ENCODE measurements at places on chromosomes 11 and 22.

DNA sequence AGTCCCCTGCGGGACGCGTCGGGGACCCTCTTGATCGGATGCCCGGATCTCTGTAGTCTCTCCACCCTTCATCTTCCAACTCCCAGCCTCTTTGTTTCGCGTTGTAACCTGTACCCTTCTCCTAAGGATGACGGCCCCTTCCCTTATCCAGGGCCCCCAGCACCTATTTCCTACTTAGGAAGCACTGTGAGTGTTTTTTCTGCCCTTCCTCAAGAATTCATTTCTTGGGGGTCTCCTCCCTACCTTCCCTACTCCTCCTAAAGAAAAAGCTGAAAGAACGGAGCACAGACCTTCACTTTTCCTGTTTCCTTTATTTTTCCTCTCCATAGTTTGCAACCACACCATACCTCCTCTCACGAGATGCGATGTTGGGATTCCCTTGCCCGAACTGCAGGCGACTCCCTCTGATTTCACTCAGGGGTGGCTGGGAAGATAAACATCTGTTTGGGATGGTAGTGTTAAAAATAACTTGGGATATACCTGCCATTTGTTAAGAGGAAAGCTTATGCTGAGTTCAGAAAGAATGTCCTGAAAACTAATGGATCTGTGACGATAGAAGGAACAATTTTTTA lies 593 bp downstream of the FAM118B start:
- H3K27ac ChIP-seq, result no peak overlapping the region
- DNase-seq, result no peak
- peak overlapping the region; percentile 91 for H3K4me3 ChIP-seq
- H3K4me1 ChIP-seq, result peaks cover 5% of the 10 kb centered on the region
- no peaks in the 10 kb centered on the region for H3K27me3 ChIP-seq
- peaks cover 8% of the 10 kb centered on the region for H3K36me3 ChIP-seq

- no peak overlapping the region for H3K27ac ChIP-seq
- H3K27me3 ChIP-seq, result no peaks in the 10 kb centered on the region
- no peaks in the 10 kb centered on the region for H3K36me3 ChIP-seq
- H3K4me3 ChIP-seq, result no peak overlapping the region
- no peaks in the 10 kb centered on the region for H3K4me1 ChIP-seq
These were observed 168.8 kb upstream of the ISX start for GRCh38 chr22:34897126-34897525.

GRCh38 chr11:119103793-119104192 lies 2.1 kb upstream of the DPAGT1 start:
- H3K27me3 ChIP-seq, result peaks cover 5% of the 10 kb centered on the region
- no peak for DNase-seq
- H3K36me3 ChIP-seq, result peaks cover 2% of the 10 kb centered on the region
- H3K4me1 ChIP-seq, result peaks cover 18% of the 10 kb centered on the region
- no peak overlapping the region for H3K27ac ChIP-seq

DNA sequence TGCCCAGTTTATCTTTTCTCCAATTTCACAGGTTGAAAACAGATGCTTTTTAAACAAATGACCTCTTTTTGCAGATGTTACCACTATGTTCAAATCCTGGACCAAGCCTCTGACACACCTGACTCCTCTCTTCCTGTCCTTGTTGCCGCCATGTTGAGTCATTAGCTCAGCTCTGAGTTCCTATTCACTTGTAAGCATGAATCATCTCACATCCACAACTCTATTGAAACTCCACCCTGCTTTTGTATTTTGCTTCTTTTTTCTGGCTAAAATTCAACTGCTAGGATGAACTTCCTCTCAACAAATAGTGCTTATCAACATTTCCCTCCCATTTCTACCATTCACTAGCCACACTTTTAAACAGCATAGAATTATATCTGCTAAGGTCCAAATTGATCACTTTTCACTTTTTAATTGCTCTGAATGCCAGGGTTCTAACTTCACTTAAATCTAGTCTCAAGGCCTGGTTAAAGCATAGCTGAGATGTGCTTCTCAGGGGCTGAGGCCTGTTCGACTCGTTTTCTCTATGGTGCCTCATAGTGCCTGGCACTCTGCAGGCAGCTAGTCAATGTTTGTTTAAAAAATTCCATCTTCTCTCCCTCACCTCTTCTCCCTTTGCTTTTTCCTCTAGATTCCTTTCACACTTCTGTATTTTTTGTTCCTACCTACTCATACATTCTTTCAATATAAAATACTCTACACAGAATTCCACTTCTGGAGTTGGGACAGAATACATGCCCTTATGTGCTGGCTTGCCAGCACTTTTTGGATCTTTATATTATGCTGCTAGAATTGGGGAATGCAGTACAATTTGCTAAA lies 3.9 kb downstream of the JOSD1 start:
- no peaks in the 10 kb centered on the region for H3K27me3 ChIP-seq
- H3K4me1 ChIP-seq, result peaks cover 11% of the 10 kb centered on the region
- peak overlapping the region; percentile 11 for H3K4me3 ChIP-seq

DNA sequence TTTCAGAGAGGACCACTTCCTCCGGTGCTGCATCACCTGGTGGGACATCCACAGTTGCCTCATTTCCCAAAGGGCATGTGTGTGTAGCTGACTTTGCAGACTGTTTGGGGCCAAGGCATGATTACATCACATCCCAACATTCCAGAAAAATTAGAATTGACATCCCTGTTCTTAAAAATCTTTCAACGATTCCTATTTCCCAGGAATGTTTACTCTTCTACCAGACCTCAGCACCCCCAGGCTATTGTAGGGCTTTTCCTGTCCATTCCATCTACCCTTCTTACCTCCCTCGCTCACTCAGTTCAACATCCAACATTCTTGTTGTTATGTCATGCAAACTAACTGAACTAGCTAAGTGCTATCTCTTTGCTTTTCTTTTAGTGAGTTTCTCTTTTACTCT lies 37.3 kb downstream of the PIWIL4 start:
- no peak overlapping the region for H3K27ac ChIP-seq
- no peaks in the 10 kb centered on the region for H3K27me3 ChIP-seq
- H3K36me3 ChIP-seq, result no peaks in the 10 kb centered on the region
- no peaks in the 10 kb centered on the region for H3K4me1 ChIP-seq

DNA sequence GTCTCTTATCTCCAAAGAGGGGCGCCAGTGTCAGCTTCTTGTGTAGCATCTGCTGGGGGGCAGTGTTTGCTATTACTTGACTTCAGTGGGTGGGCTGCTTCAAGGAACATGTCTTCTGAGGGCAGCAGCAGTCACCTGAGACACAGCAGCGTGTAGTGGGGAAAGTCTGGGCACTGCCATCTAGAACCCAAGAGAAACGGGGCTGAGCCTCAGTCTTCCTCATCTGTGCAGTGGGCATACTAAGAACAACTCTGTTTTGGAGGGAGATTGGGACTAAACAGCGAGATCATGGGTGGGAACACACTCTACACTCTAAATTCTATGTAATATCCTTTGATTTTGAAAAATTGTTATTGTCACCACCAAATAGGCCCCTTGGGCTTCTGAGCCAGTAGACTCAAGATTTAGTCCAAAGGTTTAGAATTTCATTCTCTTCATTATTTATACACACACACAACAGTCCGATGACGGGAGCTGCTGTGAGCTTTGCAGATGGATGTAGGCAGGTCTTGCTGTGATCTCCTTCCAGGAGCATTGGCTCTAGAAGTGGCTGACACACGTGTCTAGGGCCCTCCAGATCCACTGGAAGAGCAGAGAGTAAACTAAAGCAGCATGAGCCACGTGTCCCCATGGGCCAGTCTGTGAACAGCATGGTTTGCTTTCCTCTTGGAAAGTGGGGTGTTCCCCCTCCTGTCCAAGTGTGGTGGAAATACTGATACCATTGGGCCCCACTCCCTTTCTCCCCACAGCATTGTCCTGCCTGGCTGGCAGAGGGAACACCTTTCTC lies 51.8 kb downstream of the TRAF6 start:
- no peaks in the 10 kb centered on the region for H3K27me3 ChIP-seq
- H3K4me1 ChIP-seq, result peaks cover 29% of the 10 kb centered on the region
- peaks cover 74% of the 10 kb centered on the region for H3K36me3 ChIP-seq
- no peak overlapping the region for H3K27ac ChIP-seq
